ENCODE measurements at places on chromosomes 3 and 15.

DNA sequence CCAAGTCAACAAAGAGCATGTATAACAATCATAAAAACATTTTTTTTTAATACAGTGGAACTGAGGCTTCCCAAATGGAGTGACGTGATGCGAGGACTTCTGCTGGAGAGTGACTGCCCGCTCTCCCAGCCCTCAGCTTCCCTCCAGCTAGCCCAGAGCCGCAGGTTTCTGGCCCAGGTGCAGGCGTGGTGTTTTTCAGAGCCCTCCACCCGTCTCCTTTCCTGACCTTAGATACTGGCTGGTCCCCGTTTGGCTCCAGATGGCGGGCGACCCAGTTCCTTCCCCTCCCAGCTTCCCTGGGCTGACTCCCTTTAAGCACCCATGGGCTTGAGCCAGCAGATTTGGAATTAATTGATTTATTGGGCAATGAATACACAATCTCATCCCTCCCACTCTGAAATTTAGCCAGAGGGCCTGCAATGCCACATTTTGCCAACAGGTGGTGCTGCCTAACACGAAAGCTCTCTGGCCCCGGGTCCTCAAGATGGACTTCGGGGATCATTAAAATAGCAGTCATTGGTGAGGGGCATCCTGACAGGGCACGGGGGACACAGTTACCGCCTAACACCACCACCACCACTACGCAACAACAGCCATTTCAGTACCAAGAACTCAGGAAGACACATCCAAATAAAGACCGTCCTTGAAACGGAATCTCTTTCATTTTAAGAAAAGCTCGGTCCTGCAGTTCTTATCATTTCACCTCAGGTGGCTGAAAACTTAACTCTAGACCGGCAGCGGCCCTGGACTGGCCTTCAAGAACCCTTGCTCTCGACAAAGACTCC lies 47.5 kb upstream of the MUC4 start:
- DNase-seq: peak; percentile 75

GRCh38 chr15:34106423-34106822 lies 4.5 kb downstream of the PGBD4 start:
- no peak for DNase-seq

- no peak for DNase-seq
These were observed 18.2 kb upstream of the B4GALT4 start for GRCh38 chr3:119258915-119259314.

DNA sequence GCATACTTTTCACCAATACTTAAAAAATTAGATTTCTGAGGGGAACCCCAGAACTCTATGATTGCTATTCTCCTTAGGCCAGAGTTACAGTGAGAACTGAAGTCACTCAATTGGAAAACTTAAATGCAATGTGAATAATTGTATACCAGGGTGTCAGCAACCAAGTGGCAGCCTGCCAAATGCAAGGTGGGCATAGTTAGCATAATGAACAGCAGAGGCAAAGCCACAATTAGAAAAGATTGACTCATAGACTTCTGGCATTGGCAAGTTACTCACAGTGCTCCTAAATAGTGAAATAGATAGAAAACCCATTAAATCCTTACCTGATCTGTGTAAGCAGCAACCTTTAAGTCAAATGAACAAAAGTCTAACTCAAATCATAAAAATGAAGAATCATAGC lies 94.9 kb downstream of the BCHE start:
- DNase-seq: peak; percentile 89

- DNase-seq: no peak
These were observed 1123.7 kb downstream of the IGSF11 start for GRCh38 chr3:117910820-117911521.

GRCh38 chr15:82080774-82081173 lies 35.0 kb upstream of the MEX3B start:
- no peak for DNase-seq

- DNase-seq: no peak
These were observed 17.0 kb downstream of the ZNF280D start for GRCh38 chr15:56716334-56716733.

- no peak for DNase-seq
These were observed 270.3 kb upstream of the LRRFIP2 start for GRCh38 chr3:37444696-37445095.

DNA sequence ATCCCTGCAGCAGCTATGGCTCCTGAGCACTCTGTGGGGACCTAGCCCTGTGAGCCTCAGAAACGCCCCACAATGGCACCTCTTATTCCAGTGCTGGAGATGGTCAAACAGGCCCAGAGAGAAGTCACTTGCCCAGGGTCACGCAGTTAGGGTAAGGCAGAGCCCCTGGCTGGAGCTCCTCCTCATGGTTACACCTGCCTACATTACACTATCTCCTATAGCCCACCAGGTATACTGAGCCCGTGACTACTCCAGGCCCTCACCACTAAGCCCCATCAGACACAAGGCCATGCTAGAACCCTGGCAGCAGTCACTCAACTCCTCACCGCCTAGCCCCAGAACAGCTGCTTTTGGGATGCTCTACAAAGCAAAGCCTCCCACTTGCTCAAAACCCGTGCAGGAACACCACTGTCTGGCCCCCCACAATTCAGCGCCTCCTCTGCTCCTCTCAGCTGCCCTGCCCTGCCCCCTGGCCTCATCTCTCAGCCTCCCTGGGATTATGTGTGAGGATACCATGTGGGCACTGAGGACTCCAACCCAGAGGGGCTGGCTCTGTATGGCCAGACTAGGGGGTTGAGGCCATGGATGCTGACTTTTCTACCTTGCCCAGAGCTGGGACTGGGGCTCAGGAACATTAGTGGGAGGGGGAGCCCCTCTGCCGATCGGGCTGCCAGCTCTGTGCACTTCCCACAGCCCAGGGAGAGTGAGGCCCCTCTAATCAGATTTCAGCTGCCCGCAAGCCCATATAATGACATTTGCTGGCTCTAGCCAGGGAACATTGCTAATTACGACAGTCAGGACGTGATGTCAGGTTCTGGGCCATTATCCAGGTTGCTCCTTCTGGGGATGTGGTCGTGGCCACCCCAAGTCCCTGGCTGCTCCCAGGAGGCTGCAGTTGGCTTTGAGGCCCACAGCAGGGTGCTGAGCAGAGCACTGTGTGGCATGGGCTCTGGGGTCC lies 4.0 kb downstream of the NT5DC2 start:
- DNase-seq: no peak

DNA sequence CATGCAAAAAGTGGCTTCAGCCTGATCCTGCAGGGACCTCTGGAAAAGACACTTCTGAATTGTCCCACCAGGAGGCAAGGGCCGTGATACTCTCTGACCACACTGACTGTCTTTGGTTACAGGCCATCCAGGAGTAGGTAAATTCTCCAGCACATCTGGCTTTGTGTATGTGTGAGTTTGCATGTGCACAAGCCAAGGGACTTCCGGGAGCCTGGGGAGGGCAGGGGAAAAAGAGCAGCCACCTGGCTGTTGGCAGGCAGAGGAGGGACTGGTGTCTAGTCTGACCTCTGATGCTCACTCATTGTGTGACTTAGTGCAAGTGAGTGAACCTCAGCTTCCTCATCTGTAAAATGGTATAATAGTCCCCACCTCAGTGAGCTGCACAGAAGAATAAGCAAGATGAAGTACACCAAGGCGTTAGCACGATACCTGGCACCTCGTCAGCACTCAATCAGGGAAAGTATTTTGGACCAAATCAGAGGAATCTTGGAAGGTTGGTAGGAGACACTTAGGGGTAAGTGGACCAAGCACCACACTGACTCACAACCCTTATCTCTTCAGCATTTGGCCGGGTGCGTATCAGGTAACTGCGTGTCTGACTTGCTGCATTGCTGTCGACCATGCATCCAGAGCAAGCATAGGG lies 19.1 kb downstream of the KLHL6 start:
- DNase-seq: no peak

- no peak for DNase-seq
These were observed 247.1 kb upstream of the CDIN1 start for GRCh38 chr15:36332301-36332700.

DNA sequence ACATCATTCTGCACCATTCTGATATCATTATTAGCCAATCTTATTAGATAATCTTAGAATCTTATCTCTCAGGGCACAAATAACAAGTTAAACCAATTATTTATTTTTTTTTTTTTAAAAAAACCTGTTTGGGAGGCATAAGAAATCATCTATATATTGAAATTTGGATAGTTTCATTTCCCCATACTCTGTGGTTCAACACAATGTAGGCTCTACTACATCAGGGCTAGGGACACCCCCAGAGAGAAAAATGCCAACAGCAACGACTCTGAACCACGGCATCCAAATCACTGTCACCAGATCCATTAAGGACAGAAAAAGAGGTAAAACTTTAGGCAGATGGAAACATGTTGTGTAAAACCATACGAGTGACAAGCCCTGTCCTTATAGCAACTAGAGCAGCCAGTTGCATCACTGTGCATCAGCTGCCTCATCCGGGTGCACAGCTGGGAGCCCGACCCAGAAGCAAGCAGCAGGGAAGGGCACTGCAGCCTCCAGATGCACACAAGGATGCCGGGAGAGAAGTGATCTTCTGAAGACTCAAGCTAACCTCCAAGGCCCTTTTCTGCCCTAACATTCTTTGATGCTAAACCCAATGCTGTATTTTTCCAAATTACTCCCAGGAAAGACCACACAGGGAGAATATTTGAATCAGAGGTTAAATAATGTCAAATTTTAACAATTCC lies 381.1 kb downstream of the CTNNB1 start:
- peak; percentile 19 for DNase-seq

GRCh38 chr15:44308889-44309288 lies 20.4 kb downstream of the GOLM2 start:
- DNase-seq: no peak

GRCh38 chr15:82300883-82301282 lies 38.3 kb downstream of the SAXO2 start:
- DNase-seq: no peak

GRCh38 chr3:129336093-129336706 lies 57.5 kb downstream of the HMCES start:
- no peak for DNase-seq

- DNase-seq: no peak
These were observed 19.0 kb downstream of the SEMA7A start for GRCh38 chr15:74414603-74415338.

DNA sequence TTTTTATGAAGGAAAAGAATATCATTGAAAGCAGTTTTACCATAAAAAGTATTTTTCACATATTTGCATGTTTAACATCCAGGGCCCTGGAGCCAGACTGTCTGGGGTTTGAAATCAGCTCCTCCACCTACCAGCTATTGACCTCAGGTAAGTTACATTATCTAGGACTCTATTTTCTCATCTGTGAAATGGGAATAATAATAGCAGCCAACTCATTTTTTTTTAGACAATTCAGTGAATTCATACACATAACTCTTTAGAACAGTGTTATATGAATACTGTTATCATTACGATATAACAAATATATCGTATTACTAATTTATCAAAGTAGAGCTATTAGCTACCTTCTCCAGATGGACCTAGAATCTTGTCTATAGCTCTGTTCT lies 21.3 kb downstream of the MDFIC2 start:
- DNase-seq: no peak

- no peak for DNase-seq
These were observed 3.0 kb upstream of the PPP1R2 start for GRCh38 chr3:195546130-195546560.

- DNase-seq: no peak
These were observed 14.8 kb upstream of the RAD51 start for GRCh38 chr15:40680151-40680550.

- peak; percentile 64 for DNase-seq
These were observed at the start of gene MYD88 for GRCh38 chr3:38138349-38139190. Gene MYD88 (plus strand): TSS chr3:38138661. CDS start chr3:38138701, 40 bp downstream.

DNA sequence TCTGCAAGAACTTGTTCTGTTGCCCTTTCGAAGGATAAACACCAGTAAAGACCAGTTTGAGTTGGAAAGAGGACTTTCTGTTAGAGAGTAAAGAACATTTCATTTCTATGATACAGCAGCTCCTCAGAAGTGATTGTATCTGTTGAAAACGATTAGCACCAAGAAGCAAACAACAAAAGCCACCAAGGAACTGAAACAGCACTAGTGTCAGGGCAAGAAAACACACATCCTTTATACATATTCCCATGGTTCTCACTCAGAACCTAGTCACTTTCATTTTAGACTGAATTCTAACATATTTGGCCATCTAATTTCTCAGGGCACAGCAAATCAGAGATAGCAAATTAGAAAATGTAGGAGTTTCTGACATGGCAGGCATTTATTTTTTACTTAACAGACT lies 116.1 kb downstream of the ATP1B3 start:
- DNase-seq: no peak

DNA sequence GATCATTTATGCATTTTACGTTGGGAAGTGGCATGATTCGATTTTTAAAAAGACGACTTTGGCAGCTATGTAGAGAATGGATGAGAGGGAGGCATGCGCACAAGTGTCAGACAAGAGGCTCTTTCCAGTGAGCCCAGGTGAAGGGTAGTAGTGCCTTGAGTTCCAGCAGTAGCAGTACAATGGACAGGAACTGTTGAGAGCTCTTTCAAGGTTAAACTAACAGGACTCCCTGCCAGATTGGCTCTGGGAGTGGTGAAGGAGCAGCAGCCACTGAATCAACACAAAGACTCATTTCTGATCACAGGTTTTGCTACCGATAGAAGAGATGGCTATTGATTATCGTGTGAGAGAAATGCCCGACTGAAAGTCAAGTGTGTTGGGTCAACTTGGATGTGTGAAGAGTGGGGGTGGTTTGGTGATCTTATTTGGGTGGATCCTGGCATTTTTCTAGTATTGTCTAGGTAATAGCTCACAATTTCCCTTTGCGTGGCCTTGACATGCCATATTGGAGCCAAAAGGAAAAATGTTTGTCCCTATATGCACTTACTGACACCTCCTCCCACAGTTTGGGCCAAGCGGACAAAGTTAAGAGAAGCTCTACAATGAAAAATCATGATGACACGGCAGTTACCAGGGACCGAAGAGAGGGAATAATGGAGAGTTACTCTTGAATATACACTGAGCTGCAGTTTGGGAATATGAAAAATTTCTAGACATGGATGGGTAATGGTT lies 81.6 kb upstream of the MDFIC2 start:
- no peak for DNase-seq

DNA sequence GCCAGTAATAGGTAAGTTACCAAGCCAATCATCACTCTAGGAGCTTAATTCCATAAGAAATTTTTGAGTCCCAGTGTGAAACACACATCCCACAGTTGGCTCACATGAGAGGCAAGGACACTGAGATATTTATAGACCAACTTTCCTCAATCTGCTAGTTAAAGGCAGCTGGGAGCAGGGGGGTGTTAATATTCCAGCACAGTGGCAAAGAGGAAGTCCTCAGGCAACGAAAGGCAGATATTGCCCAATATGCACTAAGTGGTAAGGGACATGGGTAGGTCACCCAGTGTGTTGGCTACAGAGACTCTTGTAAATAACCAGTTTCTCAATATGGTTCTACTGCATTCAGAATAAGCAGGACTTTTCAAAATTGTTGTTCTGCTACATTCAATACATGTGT lies 61.0 kb downstream of the TOP2B start:
- no peak for DNase-seq

Data from head of caudate nucleus (tissue), 42 donors.